ENCODE measurements at places on chromosomes 2 and 18.
A peak's percentile ranks its signal among the peaks of the same experiment; 100 is the strongest.

- no peaks in the 10 kb centered on the region for H3K27me3 ChIP-seq
- H3K36me3 ChIP-seq = no peaks in the 10 kb centered on the region
- no peak for DNase-seq
- H3K4me1 ChIP-seq = peaks cover 47% of the 10 kb centered on the region
- H3K4me3 ChIP-seq = no peak overlapping the region
These were observed 188.3 kb upstream of the STON1 start for GRCh38 chr2:48341551-48342133.

DNA sequence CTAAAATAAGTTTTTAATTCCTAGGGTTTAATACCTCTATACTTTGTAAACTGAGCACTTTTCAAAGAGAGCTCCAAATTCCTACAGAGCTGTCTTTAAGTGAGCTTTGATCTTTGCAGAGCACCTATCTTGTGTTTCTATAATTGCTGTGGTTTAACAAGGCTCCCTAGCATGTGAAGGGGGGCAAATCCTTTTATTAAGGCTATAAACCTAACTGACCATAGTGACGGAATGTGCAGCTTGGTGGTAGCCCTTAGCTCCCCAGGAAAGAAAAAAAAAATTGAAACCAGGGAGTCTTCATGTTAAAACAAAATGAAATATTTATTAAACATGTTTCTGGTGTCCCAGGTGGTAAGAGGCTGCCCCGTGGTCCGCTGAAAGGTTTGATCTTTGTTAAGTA, 78.6 kb upstream of the ETAA1 start:
- H3K4me3 ChIP-seq = no peak overlapping the region
- H3K27me3 ChIP-seq = no peaks in the 10 kb centered on the region
- no peak overlapping the region for H3K27ac ChIP-seq

DNA sequence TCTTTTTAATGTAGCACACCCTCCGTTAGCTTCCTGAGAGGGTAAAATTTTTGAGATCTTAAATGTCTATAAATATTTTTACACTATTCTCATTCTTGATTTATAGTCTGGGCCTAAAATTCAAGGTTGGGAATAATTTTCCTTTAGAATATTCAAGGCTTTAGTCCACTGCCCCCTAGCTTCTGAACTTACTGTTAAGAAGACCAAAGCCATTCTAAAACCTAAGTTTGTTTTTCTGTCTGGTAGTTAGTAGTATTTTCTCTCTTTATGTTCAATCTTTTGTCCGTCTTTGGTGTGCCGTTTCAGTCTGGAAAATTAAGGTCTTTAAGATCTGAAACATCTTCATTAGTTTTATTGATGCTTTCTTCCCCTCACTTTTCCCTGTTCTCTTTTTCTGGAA, 14.5 kb downstream of the OSBPL6 start:
- H3K4me1 ChIP-seq = no peaks in the 10 kb centered on the region
- H3K27me3 ChIP-seq = no peaks in the 10 kb centered on the region
- DNase-seq = no peak
- H3K4me3 ChIP-seq = no peak overlapping the region

DNA sequence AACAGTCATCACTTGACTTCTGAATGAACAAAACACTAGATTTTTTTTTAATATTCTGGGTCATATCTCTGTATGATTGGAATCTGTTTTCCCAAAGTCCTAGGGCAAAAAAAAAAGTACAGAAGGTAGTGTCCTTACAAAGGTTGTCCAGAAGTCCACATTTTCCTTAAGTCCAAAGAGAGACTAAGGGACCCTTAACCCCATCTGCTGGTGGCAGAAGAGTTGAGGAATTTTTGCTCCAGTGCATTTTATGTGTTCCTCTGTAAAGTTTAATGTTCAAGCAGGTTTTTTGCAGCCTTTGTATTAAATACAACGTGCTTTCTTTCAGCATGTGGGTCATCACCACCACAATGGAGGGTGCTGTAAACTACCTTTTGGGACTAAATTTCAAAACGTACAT, 215.9 kb downstream of the SP3 start:
- no peaks in the 10 kb centered on the region for H3K27me3 ChIP-seq
- no peak overlapping the region for H3K4me3 ChIP-seq

- H3K4me3 ChIP-seq = no peak overlapping the region
- no peaks in the 10 kb centered on the region for H3K36me3 ChIP-seq
These were observed 116.0 kb downstream of the EN1 start for GRCh38 chr2:118731413-118731812.

DNA sequence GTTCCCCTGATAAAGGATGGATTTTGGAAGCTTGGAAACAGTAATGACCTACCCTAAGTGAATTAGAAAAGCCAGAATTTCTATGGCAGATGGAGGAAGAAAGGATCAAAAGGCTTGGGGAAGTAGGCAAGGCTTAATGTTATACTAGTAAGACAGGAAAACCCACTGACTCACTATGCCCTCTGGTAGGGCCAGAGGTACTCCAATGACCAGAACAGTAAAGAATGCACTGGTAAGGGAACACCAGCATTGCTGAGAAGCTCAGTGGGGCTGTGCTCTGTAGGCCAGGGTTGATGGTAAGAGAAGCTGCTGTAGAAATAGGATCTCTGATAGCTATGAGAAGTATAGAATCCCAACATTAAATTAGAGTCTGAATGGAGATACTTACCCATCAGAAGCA, 126.4 kb downstream of the GFPT1 start:
- H3K4me1 ChIP-seq = no peaks in the 10 kb centered on the region
- DNase-seq = no peak
- no peaks in the 10 kb centered on the region for H3K27me3 ChIP-seq
- no peaks in the 10 kb centered on the region for H3K36me3 ChIP-seq
- H3K4me3 ChIP-seq = no peak overlapping the region

- H3K27me3 ChIP-seq = no peaks in the 10 kb centered on the region
- H3K4me3 ChIP-seq = no peak overlapping the region
- peaks cover 6% of the 10 kb centered on the region for H3K4me1 ChIP-seq
These were observed 48.1 kb downstream of the HPCAL1 start for GRCh38 chr2:10350761-10351160.

DNA sequence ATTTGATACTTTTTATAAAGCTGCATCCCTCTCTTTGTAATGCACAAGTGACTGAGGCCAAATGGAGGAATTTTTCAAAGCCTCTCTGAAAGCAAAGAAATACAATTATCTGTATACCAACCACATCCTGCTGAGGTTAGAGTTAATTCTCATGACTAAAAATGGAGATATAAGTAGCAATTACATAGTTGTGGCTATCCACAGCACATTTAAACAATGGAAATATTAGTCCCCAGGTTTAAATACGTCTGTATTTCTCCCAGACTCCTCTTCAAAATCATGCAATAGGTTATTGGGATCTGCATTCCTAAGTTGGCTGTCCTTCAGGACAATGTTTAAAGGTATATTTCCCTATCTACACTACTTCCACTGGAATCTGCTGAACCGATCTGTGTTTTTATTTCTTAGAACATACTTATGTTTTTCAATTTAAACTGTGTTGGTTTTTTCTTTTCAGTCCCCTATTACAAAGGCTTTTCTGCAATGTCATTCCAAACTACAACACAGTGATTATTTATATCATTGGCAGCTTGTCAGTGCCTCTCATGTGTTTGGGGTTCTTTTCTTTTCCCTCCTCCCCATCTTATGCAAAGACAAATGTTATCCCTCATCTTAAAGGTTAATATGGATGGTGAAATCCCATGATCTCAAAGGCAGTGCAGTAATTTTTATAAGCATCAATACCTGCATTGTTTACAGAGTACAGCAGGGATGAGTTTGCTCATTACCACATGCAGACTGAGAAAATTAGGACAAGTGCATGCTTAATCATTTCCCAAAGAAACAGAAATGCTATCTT, 134.8 kb upstream of the FSHR start:
- no peak for DNase-seq
- no peaks in the 10 kb centered on the region for H3K27me3 ChIP-seq
- no peak overlapping the region for H3K27ac ChIP-seq
- H3K4me1 ChIP-seq = no peaks in the 10 kb centered on the region

GRCh38 chr2:55133467-55134315, 83.4 kb upstream of the RTN4 start:
- no peaks in the 10 kb centered on the region for H3K27me3 ChIP-seq
- H3K27ac ChIP-seq = peak overlapping the region; percentile 74
- peaks cover 9% of the 10 kb centered on the region for H3K4me1 ChIP-seq

DNA sequence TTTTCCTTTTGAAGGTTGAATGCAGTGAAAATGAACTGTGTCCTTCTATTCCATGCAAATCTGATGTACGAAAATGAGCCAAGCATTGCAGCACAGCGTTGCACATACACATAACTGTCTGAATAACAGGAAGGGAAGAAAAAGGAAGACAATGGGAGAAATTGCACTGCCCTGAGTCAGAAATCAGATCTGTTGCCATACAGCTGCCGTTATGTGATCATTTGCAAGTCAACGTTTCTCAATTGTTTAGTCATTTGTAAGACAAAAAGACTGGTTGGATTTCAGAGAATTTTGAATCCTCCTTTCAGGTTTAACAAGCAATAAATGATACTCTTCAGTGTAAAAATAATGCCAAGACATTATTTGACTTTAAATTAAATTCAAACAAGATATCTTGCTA, 284.1 kb downstream of the DSEL start:
- H3K27ac ChIP-seq = no peak overlapping the region
- H3K4me1 ChIP-seq = no peaks in the 10 kb centered on the region
- no peak overlapping the region for H3K4me3 ChIP-seq
- H3K27me3 ChIP-seq = no peaks in the 10 kb centered on the region
- no peak for DNase-seq
- H3K36me3 ChIP-seq = no peaks in the 10 kb centered on the region

DNA sequence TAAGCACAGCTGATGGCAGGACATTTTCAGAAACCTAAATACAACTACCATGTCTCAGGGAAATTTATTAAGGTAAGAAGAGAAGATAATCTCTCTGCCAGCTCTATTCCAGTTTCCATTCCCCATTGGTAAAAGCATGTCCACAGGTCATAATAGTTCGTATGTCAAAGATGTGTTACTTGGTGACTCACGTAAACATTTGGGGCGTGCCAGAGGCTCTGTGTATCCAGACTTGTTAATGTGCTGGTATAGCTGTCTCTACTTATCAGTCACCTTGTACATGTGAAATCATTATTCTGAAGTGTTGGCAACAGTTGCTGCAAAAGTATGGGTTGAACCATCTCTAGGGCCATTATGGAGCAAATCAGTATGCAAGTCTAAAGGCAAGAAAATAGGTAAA, 1345.1 kb downstream of the SUCLG1 start:
- H3K27ac ChIP-seq = no peak overlapping the region
- DNase-seq = no peak
- H3K36me3 ChIP-seq = no peaks in the 10 kb centered on the region
- H3K4me3 ChIP-seq = no peak overlapping the region

DNA sequence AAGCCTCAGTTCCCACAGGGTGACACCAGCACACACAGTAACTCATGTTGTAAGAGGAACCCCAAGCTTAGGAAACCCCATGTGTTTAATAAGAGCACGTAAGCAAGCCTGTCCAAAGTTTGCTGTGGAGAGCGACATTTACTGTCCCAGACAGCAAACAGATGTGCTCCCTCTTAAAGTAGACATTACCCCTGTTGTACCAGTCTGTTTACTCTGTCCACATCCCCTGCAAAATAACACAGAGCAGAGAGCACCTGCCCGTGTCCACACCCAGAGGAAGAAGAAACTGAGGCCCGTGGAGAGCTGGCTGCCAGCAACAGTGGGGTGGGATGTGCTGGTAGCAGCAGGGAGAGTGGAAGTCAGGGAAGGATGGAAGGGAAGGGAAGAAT, 243.5 kb downstream of the GBX2 start:
- H3K27me3 ChIP-seq = no peaks in the 10 kb centered on the region
- DNase-seq = no peak
- H3K27ac ChIP-seq = no peak overlapping the region
- no peaks in the 10 kb centered on the region for H3K36me3 ChIP-seq
- H3K4me1 ChIP-seq = no peaks in the 10 kb centered on the region

Data from thoracic aorta (tissue), 2 donors.